ENCODE measurements at places on chromosomes 7 and 10.

DNA sequence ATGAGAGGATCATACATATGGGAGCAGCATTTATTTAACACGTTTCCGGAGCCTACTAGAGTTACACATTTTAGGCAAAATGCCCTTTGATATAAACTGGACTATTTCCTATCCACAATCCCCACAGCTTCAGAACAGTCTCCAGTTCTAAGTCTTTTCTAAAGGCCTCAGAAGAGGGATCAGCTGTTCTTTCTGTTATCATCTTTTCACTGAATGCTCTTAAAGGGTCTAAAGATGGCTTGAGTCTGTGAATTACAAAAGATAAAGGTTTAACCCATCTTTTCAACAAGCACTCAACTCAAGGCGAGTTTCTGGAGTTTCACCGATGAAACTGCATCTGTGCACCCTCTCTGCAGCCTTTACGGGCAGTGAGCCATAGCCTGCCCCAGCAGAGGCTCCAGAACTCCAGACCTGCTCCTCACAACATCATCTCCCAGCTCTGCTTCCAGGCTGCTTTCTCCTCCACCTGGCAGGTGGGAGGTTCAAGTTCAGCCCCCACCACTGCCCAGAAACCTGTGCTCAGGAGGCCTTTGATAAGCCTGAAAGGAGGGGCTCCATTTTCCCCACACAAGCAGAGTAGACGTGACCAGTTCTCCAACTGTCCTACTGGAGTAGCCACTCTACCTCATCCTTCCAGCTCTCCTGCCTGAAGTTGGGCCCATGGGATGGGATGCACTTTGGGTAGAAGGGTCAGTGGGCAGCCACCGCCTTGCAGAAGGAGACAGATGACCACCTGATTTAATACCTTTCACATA is 53.4 kb downstream of the HSPA12A start:
- no peak for DNase-seq

GRCh38 chr10:116216676-116217075 is 56.3 kb downstream of the GFRA1 start:
- no peak for DNase-seq

GRCh38 chr7:16916738-16917137 is 35.0 kb upstream of the AGR3 start:
- no peak for DNase-seq

GRCh38 chr7:25707768-25708620 is 444.0 kb upstream of the NFE2L3 start:
- DNase-seq = no peak

DNA sequence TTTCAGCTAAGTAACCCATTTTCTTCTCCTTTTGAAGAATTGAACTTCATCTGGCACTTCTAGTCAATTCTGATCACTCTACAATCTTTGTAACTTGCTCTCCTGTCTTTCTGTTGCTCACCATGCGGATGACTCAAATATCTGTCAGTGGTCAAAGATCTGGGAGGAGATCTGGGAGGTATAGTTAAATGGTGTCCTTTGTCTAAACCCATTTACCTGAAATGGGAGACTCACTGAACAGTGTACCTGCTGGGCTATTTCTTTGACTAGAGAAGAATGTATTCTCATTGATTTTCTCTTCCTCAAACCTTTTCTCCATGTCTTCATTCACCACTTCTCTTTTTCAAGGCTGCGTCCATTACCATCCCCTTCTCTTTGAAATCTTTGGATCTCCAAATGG is 42.0 kb upstream of the PCLO start:
- DNase-seq = no peak

DNA sequence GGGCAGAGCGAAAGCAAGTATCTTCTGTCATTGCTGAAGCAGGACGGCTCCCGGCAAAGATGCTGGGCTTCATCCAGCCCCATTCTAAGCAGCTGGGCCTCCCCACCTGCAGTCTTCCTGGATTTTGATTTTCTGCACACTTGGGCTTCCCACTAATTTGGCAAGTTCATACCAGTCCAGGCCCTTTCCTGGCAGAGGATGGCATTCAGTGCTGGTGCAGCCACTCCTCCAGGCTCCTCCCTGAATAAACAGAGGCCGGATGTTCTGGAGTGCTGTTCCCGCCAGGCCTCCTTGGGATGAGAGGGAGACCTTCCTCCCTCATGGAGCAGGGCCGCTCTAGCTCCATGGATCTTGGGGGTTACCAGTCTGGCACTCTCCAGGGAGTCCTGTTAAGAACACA is 3.4 kb downstream of the BAG3 start:
- no peak for DNase-seq

DNA sequence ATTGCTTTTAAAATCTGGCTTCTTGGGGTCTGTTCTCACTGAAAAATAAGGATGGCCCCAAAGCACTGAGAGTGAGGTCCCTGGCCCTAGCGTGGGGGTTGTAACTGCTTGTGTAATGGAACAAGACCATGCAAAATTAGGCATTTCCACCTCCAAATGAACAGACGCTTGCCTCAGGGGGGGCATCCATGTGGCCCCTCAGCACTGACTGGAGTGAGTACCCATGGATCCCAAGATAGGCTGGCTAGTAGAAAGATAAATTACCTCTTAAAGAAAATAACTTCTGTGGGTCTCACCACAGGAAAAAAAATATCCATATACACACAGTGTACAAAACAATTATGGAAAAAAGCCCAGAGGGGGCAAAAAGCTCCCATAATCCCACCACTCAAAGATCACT is 15.2 kb upstream of the CPA1 start:
- DNase-seq = no peak

- DNase-seq = no peak
Observed at GRCh38 chr7:157300369-157300825, 36.4 kb upstream of the DNAJB6 start.
